T-helper 22 cell (primary cell): ENCODE measurements at places on chromosomes 7 and 10.

GRCh38 chr10:131231323-131231964 lies 80.1 kb downstream of the TCERG1L start:
- DNase-seq = no peak

GRCh38 chr10:131777921-131778320 lies 122.9 kb upstream of the PPP2R2D start:
- DNase-seq = no peak

DNA sequence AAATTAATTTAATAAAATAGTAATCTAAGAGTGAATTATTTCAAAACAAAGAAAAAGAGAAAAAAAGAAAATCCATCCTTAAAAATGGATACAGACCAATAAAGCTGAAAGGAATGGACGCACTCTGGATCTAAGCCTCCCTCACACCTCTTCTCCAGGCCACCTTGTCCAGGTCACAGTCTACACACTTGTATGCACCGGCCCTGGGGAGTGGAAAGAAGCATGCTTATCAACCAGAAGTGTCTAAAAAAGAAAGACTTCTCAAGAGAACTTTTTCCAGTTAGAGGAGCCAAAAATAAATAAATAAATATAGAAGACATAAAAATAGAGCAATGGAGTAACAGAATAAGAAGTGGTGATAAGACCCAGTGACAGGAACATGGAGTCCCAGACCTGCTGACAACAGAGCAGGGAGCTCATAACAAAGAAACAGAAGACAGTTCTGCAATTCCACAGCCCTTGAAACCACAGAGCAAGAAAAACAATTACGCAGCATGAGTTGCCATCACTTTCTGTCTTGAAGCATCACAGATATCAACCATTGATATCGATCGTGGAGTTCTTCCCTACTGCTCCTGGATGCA lies 311.7 kb upstream of the NFE2L3 start:
- no peak for DNase-seq

DNA sequence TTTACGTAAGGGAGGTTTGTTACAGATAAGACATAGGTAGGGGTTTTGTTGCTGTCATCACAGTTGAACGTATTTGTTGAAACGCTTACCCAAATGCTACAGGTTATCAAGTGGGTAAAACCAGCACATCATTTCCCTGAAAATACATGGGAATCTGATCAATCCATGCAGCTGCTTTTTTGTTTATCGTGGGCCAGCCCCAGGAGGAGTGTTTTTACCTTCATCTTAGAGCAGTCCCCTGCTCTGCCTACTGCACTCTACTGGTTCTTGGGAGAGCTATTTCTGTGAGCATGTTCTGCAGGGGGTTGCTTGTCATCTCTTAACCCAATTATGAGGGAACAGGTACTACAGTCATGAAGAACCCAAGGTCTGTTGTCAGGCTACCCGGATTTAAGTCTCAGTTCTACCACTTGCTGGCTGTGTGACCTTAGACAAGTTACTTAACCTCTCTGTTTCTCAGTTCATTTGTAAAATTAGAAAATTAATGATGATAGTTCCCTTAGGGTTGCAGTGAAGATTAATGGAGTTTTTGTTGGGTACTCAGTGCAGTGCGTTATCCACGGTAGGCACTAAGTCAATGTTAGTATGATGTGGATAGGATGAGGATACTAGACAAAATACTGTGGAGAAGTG lies 15.0 kb downstream of the MTURN start:
- DNase-seq = no peak

- no peak for DNase-seq
Observed at GRCh38 chr7:92691578-92691977, 101.4 kb upstream of the FAM133B start.

GRCh38 chr7:24757353-24758275 lies at the start of gene GSDME:
Gene GSDME (minus strand): TSS chr7:24757464. CDS start chr7:24749774, 7,690 bp downstream.
- DNase-seq = no peak

- DNase-seq = no peak
Observed at GRCh38 chr7:2687881-2688318, at the start of gene AMZ1. Gene AMZ1 (plus strand): TSS chr7:2688202. CDS start chr7:2700452, 12,250 bp downstream.

- peak; percentile 14 for DNase-seq
Observed at GRCh38 chr7:151168003-151168786, 701 bp upstream of the GBX1 start.

DNA sequence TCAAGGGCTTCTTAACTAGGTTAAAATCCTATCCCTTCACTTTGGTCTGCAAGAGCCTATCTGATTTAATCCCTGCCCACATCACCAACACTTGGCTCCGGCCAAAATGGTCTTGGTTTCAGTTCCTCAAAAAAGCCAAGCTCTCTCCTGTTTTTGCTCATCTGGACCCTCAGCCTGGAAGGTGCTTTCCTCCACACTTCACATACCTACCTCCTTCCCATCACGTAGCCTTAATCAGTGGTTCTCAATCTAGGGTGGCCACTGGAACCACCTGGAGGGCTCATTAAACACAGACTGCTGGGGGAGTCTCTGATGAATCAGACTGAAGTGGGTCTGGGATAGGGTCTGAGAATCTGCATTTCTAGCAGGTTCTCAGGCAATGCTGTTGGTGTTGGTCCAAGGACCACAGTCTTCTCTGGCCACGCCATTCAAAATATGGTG lies 227.0 kb upstream of the AOAH start:
- no peak for DNase-seq

DNA sequence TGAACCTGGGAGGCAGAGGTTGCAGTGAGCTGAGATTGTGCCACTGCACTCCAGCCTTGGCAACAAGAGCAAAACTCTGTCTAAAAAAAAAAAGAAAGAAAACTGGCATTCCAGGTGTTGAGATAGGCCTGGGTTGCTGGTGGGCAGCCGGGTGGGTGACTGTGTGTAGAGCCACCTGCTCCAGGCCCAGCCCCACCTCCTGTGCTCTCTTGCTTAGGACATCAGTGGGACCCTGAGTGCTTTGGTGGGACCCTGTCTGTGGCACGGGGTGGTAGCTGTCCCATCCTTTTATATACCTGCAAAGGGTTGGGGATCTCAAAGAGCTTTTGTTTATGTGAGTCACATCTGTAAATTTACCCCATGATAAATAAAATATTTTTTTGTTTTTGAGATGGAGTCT lies 6.2 kb downstream of the PAOX start:
- no peak for DNase-seq

GRCh38 chr7:50292763-50293162 lies 11.8 kb upstream of the IKZF1 start:
- DNase-seq = no peak

DNA sequence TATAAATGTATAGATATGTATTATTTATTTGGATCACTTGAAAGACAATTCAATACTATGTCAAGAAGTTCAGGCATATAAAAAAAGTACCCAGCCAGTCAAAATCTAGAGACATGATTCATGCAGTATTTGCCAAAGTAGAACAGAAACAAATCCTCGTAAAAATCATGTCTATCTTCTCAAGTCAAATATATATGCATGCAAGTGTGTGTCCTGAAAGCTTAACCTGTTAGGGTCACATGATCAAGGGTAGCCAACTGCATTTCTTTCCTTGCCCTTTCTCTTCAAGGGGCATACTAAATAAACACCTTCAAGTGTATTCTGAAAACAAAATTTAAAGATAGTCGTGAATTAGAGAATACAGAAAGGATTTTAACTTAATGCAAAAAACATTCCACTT lies 107.0 kb downstream of the HIBADH start:
- DNase-seq = no peak

- no peak for DNase-seq
Observed at GRCh38 chr7:143850682-143851081, 51.3 kb downstream of the TCAF1 start.

GRCh38 chr7:118872568-118872967 lies 648.1 kb downstream of the ANKRD7 start:
- DNase-seq = no peak

GRCh38 chr10:80608706-80609105 lies 71.0 kb downstream of the SH2D4B start:
- no peak for DNase-seq

DNA sequence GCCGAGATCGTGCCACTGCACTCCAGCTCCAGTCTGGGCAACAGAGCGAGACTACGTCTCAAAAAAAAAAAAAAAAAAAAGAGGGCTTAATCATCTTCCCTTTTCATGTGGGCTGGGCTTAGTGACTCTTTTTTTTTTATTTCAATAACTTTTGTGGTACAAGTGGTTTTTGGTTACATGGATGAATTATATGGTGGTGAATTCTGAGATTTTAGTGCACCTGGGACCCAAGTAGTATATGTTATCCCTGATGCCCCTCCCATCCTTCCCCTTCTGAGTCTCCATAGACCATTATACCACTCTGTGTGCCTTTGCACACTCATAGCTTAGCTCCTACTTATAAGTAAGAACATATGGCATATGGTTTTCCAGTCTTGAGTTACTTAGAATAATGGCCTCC lies 4.8 kb upstream of the ADAM12 start:
- no peak for DNase-seq

GRCh38 chr10:69815104-69815503 lies 13.4 kb downstream of the COL13A1 start:
- DNase-seq = no peak

DNA sequence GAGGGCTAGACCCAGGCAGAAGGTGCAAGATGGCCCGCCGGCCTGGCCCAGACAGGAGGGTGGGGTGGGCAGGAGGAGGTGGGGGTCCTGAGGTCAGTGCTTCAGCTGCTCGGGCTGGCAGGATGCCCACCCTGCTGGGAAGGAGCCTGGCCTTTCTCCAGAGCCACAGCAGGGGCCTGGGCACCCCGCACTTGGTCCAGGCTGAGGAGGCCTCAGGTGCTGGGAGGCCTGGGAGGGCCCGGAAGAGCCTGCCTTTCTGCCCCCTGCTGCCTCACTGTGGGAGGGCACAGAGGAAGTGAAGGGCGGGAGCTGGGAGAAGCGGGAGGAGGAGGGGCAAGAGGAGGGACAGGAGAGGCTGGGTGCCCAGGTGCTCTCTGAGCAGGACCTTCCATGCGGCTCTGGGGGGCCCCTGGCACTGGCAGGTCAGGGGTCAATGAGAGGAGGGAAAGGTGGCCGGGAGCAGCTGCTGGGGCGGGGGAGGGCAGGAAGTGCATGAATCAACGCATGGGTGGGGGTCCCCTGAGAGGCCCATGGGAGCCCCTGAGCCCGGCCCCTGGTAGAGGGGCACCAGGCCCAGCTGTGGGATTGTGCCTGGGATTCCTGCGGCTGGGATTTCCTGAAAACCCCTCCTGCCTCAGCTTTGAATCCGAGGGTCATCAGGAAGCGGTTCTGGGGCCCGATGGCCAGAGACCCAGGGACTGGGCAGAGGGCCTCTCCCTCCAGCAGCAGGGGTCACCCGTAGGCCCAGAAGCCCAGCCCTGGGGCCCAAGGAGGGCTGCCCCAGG lies 49.9 kb downstream of the PWWP2B start:
- peak; percentile 42 for DNase-seq

DNA sequence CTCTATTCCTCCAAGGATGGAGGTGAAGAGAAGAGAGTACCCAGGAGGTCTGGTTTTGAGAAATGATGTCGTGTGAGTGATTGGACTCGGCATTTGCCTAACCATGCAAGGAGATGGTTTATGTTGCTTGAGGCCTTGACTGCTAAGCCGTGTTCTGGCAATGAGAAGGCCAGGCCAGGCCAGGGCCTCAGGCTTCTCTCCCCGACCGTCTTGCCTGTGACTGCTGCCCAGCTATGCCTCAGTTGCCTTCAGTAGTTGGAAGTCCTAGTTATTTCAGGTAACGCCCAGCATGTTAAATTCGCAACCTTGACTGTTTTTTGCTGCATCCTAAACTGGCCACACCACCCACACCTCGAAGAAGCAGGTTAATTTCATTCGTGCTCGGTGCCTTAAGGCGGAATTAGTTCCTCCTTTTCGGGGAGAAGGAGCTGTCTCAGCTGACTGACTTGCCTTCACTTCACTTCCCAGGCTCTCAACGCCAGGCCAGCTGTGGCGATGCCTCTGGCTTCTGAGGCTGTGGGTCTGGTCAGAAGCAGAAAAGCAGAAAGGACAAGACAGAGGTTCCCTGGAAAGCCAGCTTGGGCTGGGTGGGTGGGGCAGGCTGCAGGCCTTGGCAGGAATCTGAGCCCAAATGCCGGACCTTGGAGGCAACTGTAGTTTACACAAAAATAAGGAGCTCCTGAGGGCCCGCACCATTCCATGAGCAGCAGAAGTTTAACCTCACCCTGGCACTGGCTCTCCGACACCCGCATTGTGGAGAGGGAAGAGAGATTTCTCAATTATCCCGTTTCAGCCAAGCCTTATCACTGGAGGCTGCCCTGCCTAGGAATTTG lies 61.9 kb upstream of the SAMD8 start:
- DNase-seq = no peak
